NCI-H1417 treated with DMSO at 0.1 percent for 48 hours (cell line): ENCODE measurements at places on chromosomes 7 and 10.
A peak's percentile ranks its signal among the peaks of the same experiment; 100 is the strongest.

DNA sequence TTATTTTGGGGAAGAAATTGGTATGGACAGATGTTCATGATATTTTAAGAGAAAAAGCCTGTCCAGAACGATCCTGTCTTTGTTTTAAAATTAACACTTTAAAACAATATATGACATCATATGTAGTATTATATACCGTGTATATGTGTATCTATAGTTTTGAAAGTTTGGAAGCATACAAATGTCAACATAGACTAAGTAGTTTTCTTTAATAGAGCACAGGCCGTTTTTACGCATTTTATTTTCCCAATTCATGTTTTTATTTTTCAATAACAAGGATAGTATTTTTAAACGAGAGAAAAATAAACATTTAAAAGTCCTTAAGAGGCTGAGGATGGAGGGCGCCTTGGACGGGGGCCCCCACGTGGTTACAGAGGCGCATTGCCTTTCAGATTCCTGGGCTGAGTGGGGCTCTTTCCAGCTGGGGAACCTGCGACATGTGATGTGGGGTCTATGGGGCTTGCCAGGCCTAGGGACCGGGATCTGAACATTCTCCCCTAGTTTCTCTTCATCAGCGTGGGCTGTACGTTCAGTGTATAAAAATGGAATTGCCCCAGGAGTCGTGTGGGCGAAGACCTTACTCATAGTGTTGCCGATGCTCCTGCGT lies 127.8 kb upstream of the ZNF746 start:
- no peak for DNase-seq

GRCh38 chr10:47166405-47166777 lies 133.6 kb upstream of the GDF10 start:
- no peak for DNase-seq

GRCh38 chr7:92621026-92621540 lies 30.9 kb upstream of the FAM133B start:
- DNase-seq, result peak; percentile 51

DNA sequence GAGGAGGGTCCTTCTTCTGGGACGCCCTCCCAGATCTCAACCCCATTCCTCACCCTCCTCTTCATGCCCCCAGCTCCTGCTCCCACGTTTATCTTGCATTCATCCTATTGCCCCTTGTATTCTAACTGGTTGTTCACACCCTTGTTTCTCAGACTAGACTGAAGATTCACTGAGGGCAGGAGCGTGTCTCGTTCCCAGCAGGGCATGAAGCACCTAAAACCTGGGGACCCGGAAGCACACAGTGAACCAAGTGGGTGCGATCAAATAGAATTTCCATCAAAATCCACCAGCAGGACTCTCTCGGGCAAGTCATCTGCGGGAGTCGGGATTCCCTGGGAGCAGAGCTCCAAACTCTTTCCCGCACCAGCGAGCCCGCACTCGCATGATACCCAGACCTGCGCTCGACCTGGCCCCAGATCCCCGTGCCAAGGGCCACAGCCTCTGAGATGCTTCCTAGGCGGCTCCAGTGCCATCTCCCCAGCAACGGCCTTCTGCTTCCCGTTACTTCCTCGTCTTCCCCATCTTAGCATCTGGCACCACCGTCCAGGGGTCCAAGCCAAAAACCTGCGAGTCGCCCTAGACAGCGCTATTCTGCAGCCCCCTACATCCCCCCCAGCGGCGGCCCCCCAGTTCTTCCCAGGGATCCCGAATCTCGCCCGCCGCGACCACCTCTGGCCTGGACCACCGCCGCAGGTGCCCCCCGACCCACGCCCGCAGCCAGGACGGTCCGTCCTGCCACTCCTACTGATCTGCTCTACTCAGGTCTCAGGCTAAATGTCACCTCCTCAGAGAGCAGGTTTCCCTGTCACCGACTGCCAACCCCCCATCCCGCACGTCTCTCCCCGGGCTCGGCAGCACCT lies 6.1 kb upstream of the GBX1 start:
- DNase-seq, result no peak

DNA sequence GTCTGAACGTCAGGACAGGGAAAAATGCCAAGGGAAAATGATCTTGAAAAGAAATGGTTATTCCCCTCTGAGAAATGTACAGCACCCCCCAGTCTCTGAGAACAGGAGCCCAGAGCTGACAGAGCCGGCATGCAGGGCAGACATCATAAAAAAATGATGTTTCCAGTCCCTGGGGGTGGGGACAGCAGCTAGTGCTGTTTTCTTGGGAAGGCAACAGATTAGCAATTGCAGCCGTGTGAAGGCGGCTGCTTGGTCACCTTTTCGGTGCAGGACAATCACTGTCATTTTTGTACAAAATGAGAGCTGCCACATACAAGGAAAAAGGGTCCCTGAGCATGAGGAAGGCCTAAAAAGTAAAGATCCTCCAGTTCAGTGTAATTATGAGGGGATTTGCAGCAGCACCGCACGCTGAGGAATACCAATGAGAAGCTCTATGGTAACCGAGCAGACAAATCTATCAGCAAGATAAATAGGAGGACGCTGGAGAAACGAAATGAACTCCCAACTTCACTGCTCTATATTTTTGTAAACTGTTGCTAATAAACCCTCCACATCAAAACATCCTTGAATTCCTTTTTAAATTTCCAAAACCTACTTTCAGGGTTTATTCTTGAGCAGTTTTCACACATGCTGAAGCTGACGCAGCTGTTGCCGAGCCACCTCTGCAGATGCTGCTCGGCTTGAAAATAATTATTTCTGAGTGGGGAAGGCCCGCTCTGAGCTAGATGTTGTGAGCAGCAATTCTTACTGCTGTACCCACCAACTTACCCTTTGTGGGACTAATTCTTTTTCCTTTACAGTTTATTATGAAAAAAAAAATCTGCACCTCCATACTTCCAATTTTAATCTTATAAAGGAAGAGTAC lies 98.2 kb upstream of the NEBL start:
- DNase-seq, result no peak

DNA sequence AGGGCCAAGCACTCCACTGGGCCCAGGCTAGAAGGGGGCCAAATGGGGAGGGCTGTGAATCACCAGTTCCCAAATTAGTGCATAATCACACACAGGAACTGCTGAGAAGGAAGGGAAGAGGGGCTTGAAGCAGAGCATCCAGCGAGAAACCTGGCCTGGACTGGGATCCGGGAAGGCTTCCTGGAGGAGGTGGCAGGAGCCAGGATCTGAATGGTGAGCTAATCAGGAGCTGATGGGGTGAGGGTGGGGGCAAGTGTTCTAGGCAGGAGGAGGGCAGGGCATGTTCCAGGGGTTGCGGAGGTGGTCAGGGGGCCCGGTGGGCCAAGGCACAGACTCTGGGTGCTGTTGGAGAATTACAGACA lies 12.6 kb downstream of the PWWP2B start:
- no peak for DNase-seq

DNA sequence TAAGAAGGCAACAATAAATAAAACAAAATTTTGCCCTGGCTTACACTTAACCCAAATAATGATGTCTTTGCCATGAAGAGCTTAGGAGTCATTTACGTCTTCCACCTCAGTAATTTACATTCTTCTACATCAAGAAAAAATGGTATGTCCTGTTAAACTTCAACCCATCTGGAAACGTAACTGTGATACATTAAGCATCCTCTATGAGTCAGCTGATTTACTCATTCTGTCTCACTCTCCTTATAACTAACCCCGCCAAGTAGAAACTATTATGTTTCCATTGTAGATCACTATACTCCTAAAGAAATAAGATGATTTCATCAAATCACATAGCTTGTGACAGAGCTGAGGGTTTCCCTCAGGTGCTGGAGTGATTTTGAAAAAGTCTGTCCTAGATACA lies 330.7 kb downstream of the CDC14C start:
- no peak for DNase-seq

DNA sequence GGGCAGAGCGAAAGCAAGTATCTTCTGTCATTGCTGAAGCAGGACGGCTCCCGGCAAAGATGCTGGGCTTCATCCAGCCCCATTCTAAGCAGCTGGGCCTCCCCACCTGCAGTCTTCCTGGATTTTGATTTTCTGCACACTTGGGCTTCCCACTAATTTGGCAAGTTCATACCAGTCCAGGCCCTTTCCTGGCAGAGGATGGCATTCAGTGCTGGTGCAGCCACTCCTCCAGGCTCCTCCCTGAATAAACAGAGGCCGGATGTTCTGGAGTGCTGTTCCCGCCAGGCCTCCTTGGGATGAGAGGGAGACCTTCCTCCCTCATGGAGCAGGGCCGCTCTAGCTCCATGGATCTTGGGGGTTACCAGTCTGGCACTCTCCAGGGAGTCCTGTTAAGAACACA lies 3.4 kb downstream of the BAG3 start:
- no peak for DNase-seq

- no peak for DNase-seq
Measured at GRCh38 chr7:29078311-29079260, 67.8 kb downstream of the CPVL start.

GRCh38 chr7:148916186-148916585 lies 32.1 kb upstream of the EZH2 start:
- DNase-seq, result no peak

- no peak for DNase-seq
Measured at GRCh38 chr10:129394518-129395328, 72.3 kb upstream of the MGMT start.

DNA sequence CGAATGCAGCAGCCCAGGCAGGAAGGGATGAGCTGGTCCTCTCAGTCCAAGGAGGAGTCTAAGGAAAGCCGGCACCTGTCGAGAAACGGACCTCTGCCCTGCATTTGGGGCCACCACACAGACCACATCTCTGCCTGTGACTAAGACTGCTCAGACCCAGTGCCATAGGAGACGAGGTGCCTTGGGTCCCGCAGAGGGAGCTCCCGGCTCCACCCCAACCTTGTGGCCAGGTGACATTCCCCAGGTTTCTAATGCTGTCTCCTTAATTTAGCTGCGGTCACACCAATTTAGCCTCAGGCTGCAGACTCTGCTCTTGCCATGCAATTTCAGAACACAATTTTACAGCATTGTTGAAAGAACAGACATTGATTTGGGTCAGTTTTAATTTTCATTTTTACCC lies 22.8 kb upstream of the CRHR2 start:
- DNase-seq, result no peak

GRCh38 chr10:17059197-17059688 lies 70.4 kb downstream of the CUBN start:
- no peak for DNase-seq

DNA sequence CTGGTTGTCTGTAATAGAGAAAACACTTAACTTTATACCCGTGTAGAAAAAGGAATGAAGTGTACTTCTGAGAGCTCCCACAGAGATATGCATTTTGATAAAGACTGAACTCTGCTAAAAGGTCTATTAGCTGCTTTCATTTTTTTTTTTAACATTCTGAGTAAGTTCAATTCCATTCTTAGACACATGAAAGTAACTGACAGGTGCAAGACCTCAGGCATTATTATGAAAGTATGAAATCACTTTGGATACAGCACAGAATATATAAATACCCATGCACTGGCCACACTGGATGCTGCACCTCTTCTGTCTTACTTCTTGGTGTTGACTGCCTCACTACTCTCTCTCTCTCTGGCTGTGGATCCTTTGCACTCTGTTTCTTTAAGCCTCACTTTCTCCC lies 46.2 kb downstream of the VWDE start:
- DNase-seq, result no peak

GRCh38 chr10:15439341-15439842 lies 68.3 kb upstream of the FAM171A1 start:
- DNase-seq, result no peak

DNA sequence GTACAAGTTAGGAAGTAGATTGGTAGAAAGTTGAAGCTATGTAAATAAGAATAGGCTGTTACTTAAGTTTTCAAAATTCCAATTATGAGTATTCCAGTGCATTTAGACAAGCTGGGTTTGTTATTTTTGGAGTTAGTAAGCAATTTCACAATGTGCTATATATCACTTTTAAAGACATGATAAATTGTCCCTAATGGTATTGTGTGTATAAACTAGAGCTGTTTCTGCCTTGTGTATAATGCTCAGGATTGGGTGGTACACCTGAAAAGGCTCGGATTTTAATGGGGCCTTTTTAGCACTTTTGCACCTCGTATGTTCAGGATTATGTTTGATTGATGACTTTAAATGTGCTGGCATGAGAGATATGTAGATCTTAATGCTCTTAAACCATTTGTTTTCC lies 175.8 kb downstream of the VTI1A start:
- DNase-seq, result no peak

GRCh38 chr10:69261184-69261583 lies 17.1 kb upstream of the HK1 start:
- DNase-seq, result no peak

GRCh38 chr7:114942446-114943175 lies 20.7 kb downstream of the MDFIC start:
- DNase-seq, result no peak

- no peak for DNase-seq
Measured at GRCh38 chr10:43058716-43059335, 18.0 kb upstream of the RET start.

GRCh38 chr7:67723591-67723990 lies 727.0 kb downstream of the TYW1 start:
- no peak for DNase-seq

DNA sequence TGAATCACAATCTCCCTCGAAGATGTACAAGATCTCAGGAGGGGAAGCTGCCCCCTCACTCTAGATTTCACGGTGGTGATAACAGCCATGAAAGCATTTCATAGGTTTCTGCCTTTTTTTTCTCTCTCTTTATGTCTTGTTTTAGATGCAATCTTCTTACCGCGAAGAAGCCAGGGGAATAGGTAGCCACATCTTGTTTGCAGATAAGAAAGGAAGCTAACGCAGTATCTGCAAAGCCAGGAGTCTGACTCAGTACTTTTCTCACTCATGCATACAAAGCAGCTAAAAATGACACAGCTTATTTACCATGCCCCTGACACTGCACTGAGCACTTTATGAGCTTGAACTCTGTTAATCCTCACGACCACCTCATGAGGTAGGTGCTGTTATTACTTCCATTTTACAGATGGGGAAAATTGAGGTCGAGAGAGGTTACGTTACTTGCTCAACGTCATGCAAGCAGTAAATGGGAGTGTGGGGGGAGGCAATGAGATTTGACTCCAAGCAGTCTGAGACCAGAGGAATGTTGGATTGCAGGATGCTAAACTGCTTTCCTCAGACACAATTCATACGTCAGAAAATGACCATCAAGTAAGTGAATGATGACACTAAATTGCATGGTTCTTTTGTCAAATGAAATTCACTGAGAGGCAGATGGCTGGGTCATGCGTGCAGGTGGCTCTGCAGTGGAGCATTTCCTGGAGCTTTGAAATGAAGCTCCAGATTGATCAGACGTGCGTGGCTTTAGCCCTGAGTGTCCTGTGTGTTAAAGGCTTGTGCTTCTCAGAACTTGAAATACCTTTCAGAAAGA lies 3.3 kb downstream of the MAP3K8 start:
- DNase-seq, result no peak
